AG10803 (cell line): ENCODE measurements at places on chromosomes 1 and 21.

DNA sequence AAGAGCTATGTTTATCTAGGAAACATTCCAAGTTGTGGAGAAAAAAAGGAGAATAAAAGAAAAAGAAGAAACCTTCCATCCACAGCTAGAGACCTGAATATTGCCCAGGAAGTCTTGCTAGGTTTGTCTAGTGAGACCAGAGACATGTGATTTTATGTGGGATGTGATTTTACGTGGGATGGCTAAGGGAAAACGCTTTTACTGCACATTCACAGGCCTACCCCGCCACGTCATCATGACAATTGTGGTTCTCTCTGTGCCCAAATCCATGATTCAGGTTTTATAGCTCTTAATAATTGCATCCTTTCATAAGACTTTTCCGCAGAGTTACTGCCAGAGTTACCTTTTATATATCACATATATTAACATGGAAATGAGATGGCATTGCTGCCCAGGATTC lies 86.4 kb upstream of the SSX2IP start:
- no peak for DNase-seq

GRCh38 chr1:230681599-230681998 lies 32.3 kb downstream of the AGT start:
- peak; percentile 74 for DNase-seq

- no peak for DNase-seq
Measured at GRCh38 chr1:194084755-194085154, 898.3 kb upstream of the B3GALT2 start.

GRCh38 chr1:224510880-224511645 lies 76.5 kb upstream of the WDR26 start:
- peak; percentile 64 for DNase-seq

DNA sequence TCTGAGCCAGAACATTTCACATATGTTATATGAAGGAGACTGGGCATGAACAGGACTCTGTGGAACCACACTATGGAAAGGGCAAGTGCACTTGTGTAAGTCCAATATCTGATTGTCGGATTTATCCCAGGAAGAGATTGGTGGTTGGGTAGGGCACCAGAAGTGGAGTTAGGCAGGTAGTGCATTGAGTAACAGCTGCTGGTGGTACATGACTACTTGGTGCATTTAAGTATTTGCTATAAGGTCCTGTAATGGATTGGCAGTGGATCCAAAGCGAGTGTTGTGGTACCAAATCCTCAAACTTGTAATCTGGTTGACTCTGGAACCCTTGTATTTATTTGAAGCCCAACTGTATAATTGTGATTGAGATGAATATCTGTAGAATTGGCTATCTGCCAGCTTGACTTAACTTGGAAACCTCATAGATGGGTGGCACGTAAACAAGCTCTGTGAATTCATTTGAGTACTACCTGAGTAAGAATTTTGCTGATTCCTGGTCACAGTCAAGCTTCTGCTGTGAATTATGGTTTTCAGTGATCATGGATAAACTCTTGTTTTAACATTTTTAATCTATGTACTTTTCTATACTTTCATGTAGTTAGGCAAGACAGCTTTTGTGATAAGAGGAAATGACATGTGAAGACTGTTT lies 21.1 kb downstream of the UBAP2L start:
- no peak for DNase-seq

GRCh38 chr1:3022511-3022973 lies 1.3 kb downstream of the ACTRT2 start:
- DNase-seq, result no peak

DNA sequence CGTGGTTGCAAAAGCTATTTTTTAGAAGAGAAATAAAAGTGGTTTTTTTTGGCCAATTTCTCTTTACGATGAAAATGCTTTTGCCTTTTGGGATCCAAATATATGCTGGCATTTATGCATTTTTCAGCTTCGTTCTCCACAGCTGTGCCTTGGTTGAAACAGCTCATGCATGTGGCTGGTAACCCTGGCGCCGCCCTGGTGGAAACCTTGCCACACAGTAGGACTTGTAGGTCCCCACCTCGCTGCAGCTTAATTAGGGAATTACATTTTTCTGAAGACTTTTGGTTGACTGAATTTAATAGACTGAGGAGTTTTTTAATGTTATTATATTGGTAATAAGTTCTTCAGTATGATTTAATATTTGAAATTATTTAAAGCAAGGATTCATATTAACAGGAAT lies 12.7 kb upstream of the PCP4 start:
- no peak for DNase-seq

DNA sequence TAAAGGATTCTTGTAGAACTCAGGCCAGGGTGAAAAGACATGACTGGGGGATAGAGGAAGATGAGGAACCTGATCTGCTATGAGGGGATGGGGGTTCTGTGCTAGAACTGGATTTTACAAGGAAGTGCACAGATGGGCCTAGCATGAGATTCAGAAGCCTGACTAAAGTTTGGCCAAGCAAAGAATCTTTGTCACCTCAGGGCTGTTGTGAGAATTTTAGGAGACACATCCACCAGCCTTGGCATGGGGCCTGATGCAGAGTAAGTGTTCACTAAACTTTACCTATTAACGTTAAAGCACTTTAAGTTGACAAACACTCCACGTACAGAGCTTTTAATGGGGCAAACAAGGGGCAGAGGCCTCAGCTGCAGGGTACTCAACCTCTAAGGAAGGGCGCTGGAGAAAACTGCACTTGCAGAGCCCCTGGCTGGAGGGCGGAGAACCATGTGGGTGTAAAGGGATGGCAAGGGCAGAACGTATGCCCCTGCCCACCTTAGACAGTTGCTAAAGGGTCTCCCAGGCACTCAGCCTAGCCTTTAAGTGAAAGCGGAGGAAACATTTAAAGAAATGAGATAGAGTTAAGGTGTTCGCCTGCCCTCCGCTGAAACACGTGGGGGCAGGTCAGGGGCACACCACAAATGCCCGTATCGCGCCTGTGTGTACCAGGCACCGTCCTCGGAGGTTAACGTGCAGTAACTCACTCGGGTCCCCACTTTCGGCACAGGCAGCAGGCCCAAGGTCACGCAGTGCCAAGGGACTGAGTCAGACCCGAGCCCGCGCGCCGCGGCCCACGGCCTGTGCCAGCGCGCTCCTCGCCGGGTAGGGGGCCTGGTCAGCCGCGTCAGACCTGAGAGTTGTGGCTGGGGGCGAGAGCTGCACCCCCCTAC lies 990 bp upstream of the MRPS6 start:
- peak; percentile 15 for DNase-seq

DNA sequence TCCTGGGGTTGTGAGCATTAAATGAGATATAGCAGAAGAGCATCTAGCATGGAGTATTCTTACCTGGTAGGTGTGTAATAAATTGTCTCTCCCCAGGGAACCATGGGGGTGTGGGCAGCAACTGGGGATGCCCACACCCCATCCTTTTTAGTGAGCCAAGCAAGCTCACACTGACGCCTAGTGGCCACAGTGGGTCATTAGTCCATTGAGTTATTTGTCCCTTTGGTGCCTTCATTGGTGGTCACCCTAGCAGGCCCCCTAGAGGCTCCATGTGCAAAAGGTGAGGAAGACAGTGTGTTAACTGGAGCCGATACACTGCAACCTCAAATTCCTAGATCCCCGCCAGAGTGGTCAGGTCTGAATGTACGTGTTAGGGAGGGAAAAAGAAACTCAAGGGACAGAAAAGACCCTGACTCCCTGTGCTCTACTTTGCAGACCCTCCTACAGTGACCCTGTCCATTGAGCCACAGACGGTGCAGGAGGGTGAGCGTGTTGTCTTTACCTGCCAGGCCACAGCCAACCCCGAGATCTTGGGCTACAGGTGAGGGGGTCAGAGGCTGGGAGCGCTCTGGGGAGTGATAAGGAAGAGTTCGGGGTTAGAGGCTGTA lies 93.3 kb upstream of the CD1D start:
- peak; percentile 64 for DNase-seq

- no peak for DNase-seq
Measured at GRCh38 chr1:35573198-35574124, at the start of gene TFAP2E. TSS of gene TFAP2E (plus strand) at chr1:35573314. CDS start at chr1:35573578, 264 bp downstream.

GRCh38 chr1:67729872-67730271 lies 44.9 kb downstream of the GADD45A start:
- DNase-seq, result no peak

- DNase-seq, result peak; percentile 98
Measured at GRCh38 chr1:225766967-225767633, 10.5 kb upstream of the SRP9 start.

DNA sequence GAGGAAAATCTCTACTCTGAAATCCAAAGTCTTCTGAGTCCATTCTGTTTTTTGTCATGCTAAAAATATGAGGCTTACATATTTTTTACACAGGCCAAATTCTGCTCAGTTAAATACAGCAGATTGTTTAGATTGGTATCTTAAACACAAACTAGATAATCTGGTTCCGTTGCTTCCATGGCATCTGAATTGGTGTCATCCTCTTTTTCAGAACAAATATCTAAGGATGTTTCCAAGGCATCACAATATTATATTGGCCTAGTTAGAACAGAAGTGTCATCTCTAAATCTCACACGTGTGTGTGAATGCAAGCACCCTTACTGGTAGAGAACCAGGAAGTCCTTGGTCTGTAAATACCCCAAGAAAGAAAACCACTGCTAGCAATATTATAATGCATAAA lies 151.2 kb downstream of the NRIP1 start:
- DNase-seq, result no peak

DNA sequence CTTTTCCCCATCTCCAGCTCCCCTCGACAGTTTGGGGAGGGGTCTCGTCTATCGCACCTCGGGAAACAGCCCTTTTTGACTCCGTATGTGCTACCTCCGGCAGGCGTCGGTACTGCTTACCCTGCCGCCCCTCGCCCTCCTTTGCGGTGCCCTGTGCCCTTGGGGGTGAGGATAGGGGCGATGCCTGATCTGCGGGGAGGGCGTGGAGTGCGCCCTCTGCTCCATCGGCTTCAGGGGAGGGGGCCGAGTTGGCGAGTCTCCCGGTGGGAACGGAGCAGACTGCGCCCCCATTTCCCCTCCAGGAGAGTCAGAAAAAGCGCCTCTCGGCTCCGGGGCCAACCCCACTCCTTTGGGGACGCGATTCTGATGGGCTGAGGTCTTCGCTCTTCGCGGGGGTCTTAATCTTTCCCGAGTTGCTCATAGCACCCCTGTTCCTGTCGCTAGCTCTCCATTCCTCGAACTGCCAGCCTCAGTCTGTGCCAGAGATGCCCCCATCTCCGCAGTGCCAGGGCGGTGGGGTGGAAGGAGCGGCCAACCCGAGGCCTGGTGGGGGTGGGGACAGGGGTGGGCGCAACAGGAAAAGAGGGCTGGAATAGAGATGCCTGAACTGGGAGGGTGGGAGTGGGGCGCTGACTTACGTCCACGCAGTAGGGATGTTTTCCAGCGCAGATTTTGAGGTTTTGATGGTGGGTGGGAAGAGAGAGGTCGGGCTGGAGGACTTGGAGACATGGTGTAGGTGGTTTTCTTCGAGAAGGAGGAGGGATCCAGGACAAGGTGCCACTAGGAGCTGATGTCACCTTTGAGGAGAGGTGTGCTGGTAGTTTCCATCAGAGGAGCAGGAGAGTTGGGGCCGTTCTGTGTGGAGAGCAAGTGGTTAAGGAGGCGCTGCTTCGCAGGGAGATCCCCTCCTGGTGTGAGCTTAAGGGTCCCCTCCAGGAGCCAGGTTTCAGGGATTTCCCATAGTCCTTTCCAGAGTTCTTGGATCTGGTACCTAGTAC lies 674 bp downstream of the PPFIA4 start:
- DNase-seq, result no peak

DNA sequence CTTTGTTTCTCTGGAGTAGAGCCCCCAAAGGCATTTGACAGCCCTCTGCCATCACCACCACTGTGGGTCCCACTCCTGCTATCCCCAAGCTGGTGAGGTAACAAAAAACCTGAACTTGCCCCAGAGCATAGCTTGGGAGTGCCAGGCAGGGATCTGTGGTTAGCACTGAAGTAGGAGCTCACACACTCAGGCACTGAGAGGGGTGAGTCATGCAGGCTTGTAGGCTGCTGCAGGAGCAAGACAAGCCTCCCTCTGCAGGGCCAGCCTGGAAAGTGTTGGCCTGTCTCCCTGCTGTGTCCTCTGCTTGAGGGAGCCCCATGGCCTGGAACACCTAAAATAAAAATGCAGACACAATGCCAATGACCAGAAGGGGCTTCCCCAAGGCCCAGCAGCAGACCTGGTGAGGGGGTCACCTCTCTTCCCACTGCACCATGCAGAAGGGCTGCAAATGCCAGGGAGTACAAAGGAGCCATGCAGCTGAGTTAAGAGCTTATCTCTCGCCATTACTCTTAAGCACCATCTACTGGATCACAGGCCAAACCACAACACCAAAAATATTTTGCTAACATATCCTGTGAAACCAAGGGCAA lies 108.9 kb upstream of the POGK start:
- DNase-seq, result peak; percentile 2

DNA sequence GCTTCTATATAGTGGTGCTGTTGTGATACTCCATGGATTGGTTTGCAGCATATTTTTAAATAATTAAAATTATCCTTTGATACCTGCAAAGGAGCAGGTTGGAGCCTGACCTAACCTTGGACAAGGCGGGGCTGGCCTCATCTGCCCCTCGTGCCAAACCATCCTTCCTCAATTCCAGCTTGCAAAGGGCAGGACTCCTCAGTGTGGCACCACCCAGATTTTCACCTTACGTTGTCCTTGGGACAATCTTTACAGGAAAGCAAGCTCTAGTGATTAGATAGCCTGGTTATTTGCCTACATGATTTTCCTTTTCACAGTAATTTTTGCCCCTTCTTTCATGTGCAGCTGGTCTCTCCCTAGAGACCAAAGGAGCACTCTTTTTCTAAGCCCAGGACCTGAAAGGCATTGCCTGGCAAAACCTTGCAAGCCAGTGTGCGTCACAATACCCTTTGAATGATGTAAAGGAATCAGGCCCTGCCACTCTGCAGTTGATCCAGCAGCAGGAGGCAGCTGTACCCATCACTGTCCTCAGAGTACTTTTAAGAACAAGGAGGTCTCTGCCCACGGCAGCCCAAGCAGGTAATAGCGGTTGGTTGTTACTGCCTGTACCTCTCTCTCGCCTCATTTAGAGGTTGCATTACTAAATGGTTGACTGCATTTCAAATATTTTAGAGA lies 99.4 kb downstream of the ADSS2 start:
- DNase-seq, result no peak

DNA sequence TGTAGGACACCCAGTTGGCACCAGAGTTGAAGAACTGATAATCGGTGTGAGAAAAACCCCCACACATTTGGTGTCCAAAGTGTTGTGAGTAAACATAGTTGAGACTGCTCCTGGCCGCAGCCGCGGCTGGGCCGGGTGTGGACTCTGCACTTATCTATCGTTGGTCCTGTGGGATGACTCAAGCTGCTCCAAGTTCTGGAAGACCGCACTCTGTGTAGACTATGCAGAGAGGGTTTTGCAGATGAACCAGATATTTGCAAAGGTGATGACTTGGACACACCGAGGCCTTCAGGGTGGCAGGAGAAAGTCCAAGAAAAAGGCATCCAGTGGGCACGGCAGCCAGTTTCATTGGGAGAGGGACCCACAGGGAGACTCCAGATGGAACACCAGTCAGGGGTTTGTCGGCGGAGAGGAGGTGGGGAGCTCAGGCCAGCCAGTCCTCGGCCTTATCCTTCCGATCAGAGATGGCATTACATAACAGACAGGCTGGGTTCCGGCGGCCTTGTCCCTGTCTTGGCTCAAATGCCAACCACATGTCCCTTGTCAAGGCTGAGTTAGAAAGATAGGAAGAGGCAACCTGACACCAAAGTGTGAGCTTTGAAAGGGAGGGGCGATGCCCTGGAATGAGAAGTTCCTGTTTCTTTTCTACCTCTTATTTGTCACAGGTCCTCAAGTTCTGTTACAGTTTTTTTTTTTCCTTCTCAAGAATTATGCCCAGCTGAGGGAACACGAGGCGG lies 21.1 kb downstream of the C2CD2 start:
- DNase-seq, result peak; percentile 54
